ENCODE measurements at places on chromosomes 2 and 18.

GRCh38 chr2:144389151-144389929, 130.6 kb downstream of the ZEB2 start:
- DNase-seq = no peak

DNA sequence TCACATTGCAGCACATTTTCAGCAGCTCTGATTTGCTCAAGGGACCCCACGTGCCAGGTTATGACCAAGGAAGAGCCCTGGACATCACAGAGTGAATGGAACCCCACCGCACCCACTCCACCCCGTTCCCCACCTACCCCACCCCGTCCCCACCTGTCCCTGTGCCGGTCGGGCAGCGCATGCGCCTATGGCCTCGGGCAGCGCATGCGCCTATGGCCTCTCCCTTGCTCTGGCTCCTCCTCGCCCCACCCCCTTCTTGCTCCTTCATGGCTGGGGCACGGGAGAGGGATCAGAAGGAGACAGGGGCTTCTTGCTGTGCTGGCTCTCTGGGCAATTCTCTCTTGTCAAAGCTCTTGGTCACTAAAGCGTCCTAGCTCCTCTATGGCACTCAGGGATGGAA, 371.8 kb upstream of the HS6ST1 start:
- DNase-seq = no peak

- DNase-seq = no peak
These were observed 41.9 kb upstream of the PTMA start for GRCh38 chr2:231666171-231667095.

- no peak for DNase-seq
These were observed 31.2 kb upstream of the SLC66A3 start for GRCh38 chr2:11123856-11124759.

DNA sequence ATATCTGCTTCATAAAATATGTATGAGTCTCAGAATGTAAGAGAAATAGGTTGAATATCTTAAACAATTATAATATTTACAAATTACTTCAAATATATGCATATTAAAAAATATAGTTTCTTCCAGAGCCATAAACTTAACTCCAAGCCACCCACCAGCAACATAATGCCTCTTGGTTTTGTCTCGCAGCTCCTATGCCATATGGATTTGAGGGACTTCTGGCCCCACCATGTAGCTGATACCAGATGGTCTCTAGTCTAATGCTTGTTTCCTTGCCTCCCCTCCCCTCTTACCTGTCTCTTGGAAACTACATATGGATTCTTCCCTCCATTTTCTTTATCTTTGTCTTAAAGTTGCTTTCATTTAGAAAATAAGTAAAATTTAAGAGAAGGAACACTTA, 114.3 kb downstream of the GCA start:
- DNase-seq = no peak

DNA sequence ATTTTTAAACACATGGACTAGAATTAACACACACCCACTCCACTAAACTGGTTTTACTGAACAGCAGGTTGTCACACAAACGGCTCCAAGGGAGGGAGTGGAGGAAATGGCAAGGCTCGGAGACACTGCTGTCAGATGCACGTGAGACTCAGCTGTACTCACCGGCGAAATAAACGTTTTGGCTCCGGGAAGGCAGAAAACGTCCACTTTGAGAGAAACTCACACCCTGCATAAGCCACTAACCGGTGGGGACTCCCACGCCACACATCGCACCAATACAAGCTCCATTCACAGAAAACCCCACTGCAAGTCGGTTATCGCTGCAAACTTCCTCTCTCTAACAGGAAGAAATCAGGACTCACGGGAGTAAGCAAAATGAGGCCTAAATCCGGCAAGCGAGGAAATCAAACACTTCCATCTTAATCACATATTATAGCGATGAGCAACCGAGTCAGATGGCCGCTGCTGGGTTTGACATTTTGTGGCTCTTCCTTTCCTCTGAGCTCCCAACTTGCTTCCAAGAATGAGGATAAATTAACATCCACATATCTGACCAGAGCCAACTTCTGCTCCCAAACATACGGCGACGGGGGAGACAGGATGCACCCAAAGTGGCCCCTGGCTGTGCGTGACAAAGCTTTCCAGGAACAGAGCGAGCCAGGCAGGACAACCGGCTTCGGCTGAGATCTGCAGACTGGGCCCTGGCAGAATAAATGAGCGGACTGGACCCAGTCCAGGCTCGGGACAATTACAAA, 63.5 kb downstream of the HDAC4 start:
- DNase-seq = no peak

DNA sequence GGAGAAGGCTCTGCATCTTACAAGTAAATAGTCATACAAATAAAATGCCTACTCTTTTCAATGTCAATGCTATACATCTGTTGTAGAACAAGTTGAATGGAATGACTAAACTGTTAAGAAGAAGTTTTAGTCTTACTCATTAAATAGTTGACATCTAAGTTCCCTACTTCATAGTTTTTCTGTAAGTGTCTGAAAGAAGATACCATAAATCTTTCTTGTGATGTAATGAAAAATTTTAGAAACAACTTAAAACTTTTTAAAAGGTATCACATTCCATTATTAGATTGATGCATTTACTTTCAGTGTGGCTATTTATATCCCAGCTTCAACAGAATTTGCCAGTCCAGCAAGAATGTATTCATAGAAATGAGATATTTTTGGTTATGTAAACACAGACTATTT, 185.2 kb upstream of the EPC2 start:
- DNase-seq = no peak

DNA sequence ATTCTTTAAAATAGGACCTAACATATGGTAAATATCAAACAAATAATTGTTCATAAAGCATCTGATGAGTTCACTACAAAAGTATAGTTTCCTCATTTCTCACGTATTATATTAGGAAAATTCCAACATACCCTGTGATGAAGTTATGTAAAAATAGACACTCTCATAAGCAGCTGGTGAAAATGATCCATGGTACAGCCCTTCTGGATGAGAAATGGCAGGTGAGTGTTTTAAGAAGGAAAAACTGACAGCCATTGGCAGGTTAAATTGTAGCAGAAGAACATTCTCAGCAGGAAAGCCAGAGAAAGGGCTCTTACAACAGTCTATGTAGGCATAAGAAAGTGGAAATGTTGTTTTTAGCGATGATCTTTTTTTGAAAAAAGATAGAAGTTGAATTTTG, 706.5 kb upstream of the FSHR start:
- no peak for DNase-seq

DNA sequence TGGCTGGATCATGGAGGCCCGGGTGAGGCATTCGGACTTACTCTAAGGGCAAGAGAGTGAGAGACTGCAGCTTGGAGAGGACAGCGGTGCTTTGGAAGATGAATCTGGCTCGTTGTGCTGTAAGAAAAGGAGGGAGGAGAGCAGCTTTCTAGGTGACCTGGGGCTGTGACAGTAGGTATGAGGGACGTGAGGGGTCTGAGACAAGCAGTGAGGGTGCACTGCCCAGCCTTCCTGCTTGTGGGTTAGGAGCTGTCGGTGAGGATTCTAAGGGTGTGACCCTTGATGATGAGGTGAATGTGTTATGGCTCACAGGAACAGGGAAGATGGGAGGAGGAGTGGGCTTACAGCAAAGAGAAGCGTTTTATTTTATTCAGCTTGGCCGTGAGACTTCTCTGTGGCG, 27.1 kb upstream of the RHOB start:
- DNase-seq = no peak

DNA sequence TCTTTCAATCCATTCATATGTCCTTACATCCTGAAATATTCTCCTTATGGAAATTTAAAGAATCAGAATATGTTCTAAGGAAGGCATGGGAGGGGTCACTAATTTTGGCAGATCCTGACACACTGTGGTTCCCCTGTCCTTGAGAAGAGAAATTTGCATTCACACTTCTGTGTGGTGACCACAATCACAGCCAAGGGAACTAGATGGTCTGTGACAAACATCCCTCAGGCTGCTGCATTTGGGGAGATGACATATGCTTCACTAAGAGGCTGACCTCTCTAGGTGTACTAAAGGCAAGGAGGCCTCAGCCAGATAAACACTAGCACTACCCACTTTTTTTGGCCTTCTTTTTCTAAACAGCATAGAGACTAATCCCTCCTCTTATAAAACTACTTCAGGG, 129.6 kb downstream of the MREG start:
- DNase-seq = no peak

- no peak for DNase-seq
These were observed 55.9 kb downstream of the FEZ2 start for GRCh38 chr2:36541891-36542595.

- DNase-seq = no peak
These were observed 271.7 kb downstream of the NDUFA10 start for GRCh38 chr2:239753401-239753837.

GRCh38 chr2:237199577-237199976, 113.9 kb downstream of the COPS8 start:
- DNase-seq = no peak

DNA sequence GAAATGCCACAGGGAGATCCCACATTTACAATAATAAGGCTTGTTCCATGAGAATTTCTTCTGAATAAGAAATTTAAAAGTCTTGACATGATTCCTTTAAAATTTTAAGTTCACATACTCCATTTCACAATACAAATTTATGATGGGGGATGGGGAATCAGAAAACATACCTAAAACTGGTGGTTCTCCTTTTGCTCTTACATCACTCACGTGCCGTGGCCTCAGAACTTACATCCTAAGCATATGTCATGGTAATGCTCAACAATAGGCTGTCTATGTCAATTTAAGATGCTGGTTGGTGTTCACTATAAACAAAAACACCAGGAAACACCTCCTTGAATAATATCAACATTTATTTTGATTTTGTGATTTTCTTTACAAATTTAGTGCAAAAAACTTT, 12.8 kb downstream of the UPP2 start:
- DNase-seq = no peak

DNA sequence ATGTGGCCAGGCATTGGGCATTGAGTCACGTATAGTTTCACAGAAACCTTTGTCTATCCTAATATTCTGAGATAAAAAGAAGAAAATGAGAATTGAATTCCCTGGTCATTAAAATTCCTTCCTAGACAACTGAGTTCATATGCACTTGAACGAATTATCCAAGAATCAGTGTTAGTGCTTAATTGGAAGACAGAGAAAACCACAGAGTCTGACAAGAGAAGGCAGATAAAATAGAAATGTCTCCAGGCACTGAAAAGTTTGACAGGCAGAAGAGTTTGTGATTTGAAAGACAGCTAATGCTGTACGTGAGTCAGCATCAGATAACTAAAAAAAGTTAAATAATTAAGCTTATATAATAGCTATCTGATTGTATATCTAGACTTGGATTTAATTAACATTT, 47.7 kb upstream of the TRIB2 start:
- no peak for DNase-seq

GRCh38 chr2:46145017-46145416, 152.2 kb upstream of the EPAS1 start:
- DNase-seq = no peak

DNA sequence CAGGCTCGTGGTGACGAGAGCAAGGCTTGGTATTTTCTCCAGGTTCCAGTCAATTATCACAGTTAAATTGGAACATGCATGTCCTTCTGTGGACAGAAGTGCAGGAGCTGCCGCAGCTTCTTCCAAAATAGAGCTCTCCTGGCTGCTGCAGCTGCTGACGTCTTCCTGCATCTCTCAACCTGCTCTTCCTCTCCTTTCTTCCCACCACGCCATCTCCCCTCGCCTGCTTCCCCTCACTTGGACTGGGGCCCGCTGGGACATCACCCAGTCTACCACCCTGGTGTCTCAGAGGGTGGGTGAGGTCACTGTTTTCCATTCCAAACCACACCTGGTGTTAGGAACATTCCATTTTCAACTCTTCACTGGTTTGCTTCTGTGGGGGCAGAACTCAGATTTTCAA, 41.4 kb downstream of the SPP2 start:
- no peak for DNase-seq

DNA sequence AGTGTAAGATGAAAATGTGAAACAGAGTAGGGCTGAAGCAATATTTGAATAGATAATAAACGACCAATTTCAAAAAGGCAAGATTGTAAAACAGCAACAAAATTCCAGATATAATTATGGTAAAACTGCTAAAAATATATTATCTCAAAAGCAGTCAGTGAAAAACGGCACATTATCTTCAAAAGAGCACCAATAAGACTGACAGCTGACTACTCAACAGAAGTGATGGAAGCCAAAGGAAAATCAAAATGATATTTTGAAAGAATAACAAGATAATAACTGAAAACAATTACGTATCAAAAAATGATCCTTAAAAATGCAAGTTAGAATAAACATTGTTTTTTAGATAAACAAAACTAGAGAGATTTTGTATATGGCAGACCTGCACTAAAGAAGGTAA, 920.6 kb upstream of the FAM98A start:
- DNase-seq = no peak

GRCh38 chr18:79322441-79322840, 73.3 kb upstream of the NFATC1 start:
- no peak for DNase-seq

GRCh38 chr2:36820942-36821605, 124.6 kb downstream of the VIT start:
- DNase-seq = no peak

DNA sequence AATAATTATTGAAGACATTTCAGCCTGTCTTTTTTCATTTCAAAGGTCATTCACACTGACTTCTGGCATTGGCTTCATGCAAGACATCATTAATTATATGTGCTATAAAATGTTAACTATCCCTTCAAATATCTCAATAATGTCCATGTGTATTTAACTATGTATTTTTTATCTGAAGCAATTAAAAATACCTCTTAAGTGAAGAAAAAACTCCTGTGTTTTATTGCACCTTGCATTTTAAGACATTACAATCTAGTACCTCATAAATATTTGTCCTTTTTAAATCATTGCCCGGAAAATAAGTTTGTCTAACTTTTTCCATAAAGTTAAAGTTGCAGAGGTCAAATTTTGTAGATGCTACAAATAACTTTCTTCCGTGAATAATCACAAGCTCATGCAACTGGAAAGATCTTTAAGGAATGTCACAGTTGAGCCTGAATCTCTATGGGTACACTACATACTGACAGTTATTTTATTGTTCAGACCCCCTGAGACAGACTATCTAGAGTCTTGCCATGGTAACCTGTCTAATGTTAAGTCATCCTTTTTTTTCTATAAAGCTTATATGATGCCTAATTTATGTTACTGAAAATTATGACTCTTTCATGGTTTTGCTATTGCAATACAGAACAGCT, 38.4 kb upstream of the COBLL1 start:
- DNase-seq = no peak

DNA sequence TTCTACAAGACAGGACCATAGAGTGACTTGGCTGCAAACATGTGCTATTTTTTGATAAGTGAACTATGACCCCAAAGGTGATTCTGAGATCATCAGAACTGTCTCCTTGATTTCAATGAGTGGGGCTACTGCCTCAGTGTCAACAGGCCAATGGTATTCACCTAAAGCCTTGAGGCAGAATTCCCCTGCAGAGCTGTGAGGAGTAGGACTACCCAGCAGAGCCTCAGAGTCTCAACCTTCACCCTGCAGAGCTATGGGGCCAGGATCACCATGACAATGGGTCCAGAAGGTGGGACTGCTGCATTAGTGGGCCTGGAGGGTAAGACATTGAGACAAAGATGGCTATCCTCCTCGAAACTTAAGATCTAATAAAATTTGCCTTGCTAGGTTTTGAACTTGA, 1668.2 kb upstream of the SLC39A10 start:
- DNase-seq = no peak

Data from NK-92 treated with Interleukin-12 subunit alpha and Interleukin-12 subunit beta, amount 100 ng/mL, for 24 hours (cell line).